MV-4-11 (cell line): ENCODE measurements at places on chromosomes 4 and X.

GRCh38 chrX:148940411-148940996 is 440.1 kb downstream of the AFF2 start:
- DNase-seq = no peak

DNA sequence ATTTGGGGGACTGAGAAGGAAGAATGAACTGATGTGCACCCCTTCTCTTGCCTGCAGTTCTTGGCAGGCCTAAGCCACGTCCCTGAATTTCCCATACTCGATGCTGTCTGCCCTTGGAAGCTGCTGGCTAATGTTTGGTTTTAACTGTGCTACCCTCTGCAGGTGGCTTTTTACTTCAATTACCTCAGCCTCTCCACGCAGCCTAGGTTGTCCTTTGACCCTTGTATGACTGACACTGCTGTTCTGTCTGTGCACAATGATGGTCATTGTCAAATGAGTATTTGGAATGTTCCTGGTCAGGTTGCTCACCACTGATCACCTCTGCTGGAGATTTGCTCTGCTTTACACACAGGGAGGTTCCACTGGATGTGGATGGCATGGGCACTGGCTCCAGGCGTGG is 137.1 kb downstream of the ZNF518B start:
- DNase-seq = no peak

GRCh38 chrX:16671005-16671404 is 21.0 kb downstream of the S100G start:
- DNase-seq = peak; percentile 6

DNA sequence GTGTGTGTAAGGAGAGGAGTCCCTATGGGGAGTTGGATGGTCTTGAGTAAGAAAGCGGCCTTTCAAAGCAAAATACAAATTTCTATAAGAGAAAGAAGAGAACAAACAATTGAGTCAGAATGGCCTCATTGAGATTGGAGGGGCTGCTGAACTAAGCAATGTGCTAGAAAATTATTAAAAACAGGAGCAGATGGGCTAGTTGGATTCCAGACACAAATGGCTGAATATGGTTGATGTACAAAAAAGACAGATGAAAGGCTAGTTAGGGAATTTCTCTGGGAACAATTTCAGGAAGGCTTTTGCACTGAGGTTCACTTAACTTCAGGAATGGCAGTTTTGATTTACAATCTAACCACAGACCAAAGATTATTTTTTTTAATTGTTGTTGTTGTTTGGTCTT is 1806.8 kb upstream of the TENM3 start:
- DNase-seq = no peak

- no peak for DNase-seq
Observed at GRCh38 chrX:23656684-23657083, 10.6 kb upstream of the PRDX4 start.

DNA sequence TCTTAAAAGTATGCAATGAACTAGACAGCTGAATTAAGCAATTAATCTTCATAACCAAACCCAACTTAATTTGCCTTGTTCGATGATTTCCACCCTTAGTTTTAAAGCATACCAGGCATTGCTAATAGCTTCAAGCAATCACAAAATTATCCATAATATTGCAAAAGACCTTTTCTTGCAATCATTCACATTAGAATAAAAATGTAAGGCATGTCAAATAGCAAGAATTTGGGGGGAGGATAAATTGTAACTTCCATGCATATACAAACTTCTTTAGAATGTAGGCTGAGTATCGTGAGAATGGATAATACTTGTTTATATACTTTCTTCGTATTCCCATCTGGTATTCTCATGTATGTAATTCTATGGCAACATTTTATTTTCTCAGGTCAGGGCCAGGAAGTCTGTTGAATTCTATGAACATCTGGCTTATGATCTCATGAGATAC is 28.7 kb upstream of the BMP2K start:
- DNase-seq = no peak

GRCh38 chrX:38225093-38225492 is 4.4 kb upstream of the SRPX start:
- no peak for DNase-seq

DNA sequence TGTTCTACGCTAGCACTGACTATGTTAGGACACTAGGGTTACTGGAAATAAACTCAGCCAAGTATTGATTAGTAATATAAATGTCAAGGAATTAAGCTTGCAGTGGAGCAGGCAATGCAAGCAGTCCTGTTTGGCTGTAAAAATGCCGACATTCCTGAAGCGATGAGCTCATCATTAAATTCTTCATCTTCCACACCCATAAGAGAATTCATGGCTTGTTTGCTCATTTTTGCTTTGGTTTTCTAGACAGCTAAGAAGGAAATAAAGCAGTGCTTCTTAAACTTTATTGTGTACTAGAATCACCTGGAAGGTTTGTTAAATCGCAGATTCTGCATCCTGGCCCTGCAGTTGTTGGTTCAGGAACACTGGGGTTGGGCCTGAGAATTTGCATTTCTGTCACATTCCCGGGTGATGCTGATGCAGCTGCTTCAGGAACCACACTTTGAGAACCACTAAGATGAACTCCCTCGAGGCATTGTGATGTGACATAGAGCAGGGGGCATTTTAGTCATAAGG is 17.8 kb downstream of the ANXA3 start:
- no peak for DNase-seq

DNA sequence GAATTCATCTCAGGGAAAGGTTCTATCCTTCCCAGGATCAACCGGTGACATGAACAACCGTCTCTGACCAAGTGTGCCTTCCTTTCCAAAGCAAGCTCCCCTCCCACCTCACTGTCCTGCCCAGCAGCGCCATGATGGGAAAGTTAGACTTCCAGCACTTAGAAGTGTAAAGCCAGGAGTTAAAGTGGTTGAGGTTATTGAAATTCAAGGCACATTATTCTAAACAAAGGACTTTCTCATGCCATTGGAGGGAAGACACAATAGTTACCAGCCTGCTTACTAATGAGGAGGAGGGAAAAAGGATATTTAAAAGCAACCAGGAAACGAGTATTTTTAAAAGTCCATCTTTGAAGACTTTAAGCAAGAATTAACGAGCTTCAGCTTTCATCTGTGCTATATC is 96.8 kb downstream of the NSUN7 start:
- no peak for DNase-seq

DNA sequence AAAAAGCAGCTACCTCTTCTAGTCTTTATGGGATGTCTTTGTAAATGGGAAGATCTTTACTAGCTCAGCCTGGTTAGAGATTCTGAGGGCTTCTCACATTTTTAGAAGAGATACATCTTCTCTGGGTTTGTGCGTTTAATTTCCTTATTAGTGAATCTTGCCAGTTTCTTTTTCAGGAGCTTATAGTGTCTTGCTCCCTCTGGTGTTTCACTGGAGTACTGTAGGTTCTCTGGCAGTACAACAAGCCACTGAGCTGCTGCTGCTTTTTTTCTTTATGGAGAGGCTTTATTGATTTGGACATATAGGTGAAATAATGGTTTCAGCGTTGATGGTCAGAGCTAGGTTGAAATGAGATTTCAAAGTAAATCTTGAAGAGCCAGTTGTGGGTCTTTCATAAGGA is 82.9 kb downstream of the LAS1L start:
- peak; percentile 37 for DNase-seq
